CD4-positive, alpha-beta T cell treated with Interleukin-2 at 100 ng/mL for 4 hours (primary cell): ENCODE measurements at places on chromosomes 4 and X.

DNA sequence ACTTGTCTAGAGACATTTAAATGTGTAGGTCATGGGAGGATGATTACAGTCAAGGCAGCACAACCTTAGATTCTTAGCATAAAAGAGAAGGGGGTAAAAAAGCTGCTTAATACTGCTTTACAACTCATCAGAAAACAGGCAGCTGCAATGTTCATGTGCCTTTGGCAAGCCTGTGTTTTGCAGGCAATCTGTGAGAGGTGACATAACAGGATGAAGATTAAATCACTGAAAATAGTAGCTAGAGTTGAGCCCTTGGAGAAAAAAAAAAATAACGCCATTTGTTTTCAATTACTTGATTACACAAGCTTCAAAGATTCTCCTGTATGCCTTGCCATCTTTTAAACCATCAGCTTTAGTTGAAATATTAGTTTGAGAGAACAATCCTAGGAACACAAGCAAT, 847.6 kb upstream of the LCORL start:
- no peak for DNase-seq

DNA sequence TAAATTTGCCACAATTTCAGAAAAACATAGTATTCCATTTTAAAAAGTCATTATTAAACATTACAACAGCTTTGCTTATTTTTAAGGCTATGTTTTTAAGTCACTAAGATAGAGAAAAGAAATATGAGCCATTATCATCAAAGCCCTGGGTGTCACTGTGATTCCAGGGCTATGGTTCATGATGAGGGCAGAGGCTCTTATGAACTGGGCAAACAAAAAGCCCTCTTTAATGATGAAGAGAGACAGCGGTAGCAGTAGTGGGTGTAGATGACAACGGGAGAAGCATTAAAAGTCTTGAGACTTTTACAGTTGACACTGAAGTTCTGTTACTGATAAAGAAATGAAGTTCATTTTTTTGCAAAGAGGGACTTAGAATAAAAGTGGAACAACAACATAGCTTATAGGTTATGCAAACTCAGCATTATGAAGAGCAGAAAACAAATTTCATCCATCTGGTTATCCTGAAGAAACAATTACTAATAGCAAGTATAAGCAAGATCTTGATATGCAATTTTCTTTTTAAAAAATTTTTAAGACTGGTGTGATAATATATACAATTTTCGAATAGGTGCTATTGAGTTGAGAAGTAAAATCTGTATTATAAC, 202.7 kb upstream of the ETNPPL start:
- DNase-seq: no peak

GRCh38 chrX:134654398-134655012, 3.8 kb downstream of the PLAC1 start:
- no peak for DNase-seq

- no peak for DNase-seq
Measured at GRCh38 chrX:973010-973632, 239.3 kb downstream of the CRLF2 start.

DNA sequence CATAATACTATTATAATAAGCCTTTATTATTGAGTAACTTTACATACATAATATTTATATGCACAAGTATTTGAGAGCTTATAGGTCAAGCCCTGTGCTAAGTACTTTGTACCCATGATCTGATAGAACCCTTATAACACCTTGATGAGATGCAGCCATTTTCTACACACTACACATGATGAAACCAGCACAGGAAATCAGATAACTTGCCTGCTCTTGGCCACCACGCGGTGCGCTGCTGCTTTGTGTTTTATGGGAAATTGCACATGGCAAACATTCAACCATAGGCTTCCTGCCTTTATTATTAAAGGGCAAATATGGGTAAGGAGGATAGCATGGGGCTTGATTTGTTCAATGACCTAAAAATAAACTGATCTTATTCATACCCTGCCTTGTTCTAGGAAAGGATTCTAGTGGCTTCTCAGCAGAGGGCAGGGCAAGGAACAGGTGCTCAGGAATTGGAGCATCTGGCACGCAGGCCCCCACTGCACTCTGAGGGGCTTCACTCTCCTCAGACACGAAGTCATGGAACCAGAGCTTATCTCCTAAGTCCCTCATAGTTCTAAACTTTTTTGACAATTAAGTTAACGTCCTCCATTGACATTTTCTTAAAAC, 31.6 kb upstream of the NAP1L5 start:
- DNase-seq: no peak

DNA sequence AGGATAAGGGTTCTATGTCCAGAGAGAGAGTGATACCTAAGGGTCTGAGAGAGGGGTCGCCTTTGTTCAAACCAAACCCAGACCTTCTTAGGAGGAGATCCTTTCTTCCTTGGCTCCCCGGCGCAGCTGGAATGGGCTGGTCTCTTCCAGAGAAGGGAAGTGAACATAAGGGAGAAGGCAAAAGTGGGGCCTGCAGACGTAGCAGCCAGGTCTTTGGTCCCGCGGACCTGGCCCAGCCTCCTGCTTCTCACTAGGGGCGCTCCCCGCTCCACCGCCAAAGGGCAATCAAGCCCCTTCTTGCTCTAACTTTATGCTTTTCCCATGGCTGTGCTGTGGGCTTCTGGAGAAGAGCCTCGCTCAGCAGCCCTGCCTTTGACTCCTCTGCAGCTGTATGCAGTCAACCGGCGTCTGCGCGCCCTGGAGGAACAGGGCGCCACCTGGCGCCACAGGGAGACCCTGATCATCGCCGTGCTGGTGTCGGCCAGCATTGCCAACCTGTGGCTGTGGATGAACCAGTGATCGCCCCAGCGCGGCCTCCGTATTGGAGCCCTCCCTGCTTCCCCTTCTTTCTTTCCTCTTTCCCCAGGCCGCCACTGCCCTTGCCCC, 6.5 kb downstream of the FATE1 start:
- no peak for DNase-seq

DNA sequence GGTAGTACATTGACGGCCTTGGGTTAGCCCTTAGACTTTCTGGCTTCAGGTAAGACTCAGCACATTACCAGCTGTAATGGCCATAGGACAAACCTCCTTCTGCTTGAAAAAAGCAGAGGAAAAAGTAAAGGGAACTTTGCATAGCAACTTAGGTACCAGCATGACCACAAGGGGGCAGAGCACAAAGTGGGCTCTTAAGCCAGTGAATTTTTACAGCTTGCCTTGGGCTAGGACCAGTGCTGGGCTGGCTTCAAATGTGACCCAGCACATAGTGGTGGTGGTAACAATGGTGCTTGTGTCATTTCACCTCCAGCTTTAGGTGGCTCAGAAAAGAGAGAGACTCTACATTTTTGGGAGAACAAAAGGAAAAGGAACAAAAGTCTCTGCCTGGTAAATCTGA, 66.1 kb downstream of the KLHL4 start:
- no peak for DNase-seq

- DNase-seq: no peak
Measured at GRCh38 chr4:55926610-55927009, 22.1 kb upstream of the CEP135 start.

GRCh38 chr4:176894498-176894897, 101.8 kb upstream of the VEGFC start:
- DNase-seq: no peak

GRCh38 chrX:148354916-148355315, 145.5 kb upstream of the AFF2 start:
- DNase-seq: no peak

DNA sequence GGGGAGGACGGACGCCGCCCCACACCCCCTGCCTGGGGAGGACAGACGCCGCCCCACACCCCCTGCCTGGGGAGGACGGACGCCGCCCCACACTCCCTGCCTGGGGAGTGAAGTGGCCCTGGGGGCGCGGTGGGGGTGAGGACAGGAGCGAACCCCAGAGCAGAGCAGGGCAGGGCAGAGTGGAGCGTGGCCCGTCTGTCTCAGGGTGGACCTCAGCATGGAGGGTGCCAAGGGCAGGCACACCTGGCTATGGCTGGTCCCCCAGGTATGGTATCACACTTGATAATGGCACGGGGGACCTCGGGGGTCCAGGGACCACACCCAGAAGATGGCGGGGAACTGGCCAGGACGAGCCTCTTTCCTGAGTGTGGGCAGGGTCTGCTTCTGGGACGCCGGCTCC, 9.6 kb downstream of the LRPAP1 start:
- no peak for DNase-seq

DNA sequence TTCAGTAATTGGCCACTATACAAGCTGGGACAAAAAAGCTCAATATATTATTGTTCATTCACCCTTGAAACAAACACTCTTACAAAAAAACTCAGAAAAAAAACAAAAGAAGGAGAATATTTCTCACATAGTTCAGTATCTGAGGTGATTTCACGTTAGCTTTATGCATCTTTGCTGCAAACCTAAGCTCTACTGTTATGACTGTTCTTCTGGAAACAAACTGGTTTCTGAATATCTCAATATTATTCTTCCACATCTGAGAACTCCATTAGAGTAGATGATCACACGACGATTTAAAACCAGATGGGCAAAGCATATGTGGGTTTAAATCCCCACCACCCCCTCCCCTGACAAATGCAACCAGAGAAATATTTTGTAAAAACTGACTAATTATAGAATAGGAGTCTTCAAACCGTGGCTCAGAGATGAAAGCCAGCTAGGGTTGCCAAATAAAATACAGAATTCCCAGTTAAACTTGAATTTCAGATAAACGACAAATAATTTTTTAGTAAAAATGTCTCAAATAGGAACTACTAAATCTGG, 182.0 kb upstream of the FAM241A start:
- DNase-seq: no peak

- DNase-seq: no peak
Measured at GRCh38 chr4:8577972-8578371, 2.2 kb upstream of the GPR78 start.

DNA sequence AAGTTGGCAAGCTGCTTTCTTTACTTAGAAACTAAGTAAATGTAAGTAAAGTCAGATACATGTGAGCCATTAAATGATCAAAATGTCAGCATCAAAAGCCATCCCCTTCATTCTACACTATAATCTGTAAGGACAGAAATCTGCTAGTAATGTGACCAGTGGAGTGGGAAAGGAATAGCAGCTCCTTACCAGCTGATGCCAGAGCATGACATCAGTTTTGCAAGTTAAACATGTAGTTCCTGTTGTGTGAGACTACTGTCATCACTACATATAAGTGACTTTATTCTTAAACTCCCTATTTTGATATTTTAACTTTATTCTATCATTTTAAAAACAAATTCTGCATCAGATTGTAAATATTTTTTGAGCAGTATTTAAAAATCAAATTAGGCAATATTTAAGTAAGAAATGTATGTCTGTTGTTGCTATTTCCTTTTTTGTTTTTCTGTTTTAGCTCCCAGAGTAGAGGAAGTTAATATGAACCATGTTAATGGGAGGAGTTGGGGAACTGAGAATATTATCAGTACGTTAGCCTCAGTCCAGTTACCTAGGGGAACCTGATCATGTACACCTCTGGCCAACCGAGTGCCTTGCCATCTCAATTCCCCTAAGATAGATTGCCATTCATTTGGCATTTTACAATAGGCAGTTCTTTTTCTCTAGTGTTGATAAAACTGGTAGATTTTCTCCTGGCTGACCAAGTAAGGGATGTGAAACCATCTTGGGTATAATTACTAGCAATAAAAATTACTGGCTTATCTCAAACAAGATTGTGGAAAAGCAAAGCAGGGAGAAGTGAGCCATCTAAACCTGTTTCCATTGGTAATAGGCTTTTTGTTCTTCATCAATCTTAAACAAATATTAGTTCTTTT, 34.7 kb downstream of the CCNI start:
- DNase-seq: no peak

DNA sequence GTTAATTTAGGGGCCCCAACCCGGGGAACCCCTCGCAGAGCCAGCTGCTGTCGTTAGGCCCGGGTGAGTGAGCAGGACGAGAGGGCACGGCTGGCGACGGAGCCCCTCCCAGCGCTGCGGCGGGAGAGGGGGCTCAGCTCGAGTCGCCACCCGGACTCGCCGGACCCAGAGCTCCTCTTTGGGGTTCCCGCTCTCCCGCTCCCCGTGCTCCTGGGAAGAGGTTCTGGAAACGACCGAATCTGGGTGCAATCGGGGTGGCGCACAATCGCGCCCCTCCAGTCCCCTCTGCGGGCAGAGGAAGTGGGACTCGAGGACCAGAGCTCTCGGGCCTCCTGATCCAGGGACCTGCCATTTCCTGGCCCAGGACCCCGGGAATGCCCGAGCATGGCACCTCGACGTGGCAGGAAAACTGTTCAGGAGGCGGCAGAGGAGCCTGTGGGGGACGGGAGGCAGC, 37.3 kb upstream of the ARAF start:
- no peak for DNase-seq

DNA sequence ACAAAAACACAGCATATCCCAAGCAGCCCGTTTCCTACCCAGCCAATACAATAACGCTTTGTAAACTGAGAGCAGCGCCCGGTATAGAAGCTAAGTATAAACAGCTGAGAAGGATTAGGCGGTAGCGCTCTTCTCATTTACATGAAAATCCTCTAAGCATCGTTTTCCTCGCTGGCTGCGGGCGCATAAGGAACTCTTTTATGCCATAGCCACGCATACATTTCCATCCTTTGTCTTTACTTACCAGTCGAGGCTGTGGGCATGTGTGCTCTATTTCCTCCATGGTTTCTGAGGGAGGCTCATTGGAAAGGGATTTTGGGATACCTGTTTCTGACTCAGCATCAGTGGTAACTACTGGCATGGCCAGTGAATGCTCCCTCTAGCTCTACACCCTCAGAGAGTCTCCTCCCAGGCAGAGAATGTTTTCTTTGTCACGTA, 383 bp downstream of the PCYT1B start:
- no peak for DNase-seq

DNA sequence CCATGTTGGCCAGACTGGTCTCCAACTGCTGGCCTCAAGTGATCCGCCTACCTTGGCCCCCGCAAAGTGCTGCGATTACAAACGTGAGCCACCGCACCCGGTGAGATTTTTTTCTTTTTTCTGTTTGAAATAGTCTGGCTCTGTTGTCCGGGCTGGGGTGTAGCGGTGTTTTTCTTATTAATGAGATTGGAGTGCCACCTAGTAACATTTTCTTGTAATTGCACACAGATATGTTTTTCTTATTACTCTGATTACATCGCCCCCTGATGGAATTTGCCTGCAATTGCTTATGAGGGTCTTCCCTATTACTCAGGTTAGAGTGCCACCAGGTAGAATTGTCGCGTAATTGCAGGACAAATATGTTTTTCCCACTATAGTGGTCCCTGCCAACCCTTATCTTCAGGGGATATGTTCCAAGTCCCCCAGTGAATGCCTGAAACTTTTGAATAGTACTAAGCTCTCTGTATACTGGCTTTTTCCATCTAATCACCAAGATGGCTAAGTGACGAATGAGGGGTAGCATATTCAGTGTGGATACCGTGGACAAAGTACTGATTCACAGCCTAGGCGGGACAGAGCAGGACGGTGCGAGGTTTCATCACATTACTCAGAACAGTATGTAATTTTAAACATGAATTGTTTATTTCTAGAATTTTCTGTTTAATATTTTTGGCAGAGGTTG, 8.6 kb upstream of the PDHA1 start:
- DNase-seq: peak; percentile 15

- no peak for DNase-seq
Measured at GRCh38 chr4:165926307-165926706, 53.3 kb downstream of the TLL1 start.
